GM13977 (cell line): ENCODE measurements at places on chromosomes 2 and 18.
A peak's percentile ranks its signal among the peaks of the same experiment; 100 is the strongest.

DNA sequence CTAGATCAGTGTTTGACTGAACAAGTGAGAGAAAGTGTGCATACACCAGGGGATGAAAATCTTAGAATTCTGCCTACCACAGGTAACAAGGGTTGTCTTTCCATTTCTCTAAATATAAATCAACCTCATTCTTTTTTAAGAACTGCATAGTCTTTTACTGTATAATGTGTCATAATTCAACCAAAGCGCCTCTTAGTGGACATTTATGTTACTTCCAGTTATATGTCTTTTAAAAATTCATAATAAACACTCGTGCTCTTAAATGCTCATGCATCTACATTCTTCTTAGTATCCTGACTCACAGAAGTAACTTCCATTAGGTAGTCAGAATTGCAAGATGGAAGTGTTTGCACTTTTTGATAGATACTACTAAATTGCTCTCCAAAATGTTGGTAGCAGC is 76.2 kb downstream of the CHRNA1 start:
- DNase-seq, result no peak

GRCh38 chr18:48308027-48308635 is 101.1 kb downstream of the ZBTB7C start:
- no peak for DNase-seq

GRCh38 chr2:238203973-238204683 is 633 bp upstream of the ILKAP start:
- DNase-seq, result no peak

DNA sequence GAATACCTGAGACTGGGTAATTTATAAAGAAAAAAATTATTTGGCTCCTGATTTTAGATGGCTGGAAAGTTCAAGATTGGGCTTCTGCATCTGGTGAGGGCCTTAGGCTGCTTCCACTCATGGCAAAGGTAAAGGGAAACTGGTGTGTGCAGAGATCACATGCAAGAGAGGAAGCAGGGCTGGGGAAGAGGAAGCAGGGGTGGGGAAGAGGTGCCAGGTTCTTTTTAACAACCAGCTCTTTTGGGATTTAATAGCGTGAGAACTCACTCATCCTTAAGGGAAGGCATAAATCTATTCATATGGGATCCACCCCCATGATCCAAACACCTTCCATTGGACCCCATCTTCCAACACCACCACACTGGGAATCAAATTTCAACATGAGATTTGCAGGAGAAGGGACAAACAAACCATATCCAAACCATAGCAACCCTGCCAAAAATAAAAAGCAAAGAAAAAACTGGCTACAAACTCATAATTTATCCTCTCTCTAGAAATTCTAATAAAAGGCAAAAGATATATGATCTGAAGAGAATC is 30.4 kb downstream of the PRKRA start:
- DNase-seq, result no peak

DNA sequence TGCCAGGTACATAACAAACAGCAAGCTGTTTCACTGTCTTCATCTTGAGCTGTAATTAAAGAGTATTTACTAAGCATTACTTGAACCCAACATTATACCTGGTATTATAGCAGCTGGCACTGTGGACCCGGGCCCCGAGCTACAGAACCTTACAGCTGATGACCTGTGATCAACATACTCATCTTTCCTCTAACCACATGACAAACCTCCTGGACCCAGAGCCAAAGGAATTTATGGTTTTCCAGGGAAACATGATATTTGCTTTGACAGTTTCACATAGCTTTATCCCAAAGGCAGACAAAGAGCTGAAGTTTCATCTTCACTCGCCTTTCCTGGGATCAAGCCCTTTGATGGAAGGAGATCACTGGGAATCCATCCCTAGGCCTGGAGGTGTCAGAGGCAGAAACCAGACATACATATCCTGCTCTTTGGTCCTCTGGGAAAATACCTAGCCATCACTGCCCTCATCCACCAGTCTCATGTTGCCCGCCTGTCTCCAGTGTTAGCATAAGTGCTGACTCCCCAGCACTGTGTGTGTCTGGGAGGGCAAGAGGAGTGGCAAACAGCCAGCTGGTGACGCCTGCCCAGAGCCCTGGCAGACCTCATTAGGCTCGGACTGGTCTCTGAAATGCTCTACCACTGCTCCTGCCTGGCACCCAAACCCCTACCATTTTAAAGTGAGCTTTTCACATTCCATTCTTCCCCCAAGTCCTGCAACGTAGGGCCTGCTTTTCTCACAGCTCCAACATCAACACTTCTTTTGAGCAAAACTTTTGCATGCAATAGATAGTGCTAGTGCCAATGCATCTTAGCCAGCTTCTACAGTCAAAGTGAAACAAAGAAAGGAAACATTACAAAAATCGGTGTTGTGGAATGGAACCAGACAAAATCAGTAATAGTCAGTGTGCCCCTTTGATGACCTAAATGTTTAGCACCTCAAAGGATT is 138.8 kb upstream of the CTAGE1 start:
- DNase-seq, result no peak

- DNase-seq, result no peak
Measured at GRCh38 chr2:120550893-120551446, 184.7 kb upstream of the GLI2 start.

DNA sequence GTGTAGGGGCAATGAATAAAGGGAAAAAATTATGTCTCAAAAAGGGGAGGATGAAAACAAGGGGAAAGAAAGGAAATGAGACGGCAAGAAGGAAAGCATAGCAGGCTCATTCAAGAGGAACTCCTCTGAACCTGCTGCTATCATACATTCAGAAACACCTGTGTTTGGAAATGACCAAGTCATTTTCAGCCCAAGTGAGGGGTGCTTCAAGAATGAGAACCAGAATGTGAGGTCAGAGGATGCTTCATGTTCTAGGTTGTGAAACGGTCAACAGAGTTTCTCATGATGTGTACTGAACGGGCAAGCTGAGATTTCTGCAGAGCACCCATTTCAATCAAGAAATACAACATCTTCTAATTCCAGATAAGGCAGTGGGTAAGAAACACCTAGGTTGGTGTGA is 1367.2 kb upstream of the CELF4 start:
- peak; percentile 11 for DNase-seq

DNA sequence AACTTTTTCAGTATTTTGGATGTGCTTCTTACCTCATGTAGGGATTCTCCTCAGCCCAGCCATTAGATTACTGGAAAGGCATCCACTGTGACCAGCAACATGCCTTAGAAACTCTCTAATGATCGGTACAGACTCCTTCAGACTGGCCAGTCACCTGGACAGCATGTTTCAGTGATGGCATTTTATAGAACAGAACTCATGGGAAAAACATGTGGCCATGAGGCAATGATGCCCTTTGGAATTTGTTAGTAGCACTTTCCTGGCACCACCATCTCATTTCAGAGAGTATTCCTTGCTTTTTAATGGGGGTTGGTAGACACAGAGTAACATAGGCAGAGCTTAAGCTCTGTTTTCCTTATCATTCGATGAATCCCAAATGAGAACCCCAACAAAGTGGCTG is 72.1 kb upstream of the FAM98A start:
- DNase-seq, result no peak

DNA sequence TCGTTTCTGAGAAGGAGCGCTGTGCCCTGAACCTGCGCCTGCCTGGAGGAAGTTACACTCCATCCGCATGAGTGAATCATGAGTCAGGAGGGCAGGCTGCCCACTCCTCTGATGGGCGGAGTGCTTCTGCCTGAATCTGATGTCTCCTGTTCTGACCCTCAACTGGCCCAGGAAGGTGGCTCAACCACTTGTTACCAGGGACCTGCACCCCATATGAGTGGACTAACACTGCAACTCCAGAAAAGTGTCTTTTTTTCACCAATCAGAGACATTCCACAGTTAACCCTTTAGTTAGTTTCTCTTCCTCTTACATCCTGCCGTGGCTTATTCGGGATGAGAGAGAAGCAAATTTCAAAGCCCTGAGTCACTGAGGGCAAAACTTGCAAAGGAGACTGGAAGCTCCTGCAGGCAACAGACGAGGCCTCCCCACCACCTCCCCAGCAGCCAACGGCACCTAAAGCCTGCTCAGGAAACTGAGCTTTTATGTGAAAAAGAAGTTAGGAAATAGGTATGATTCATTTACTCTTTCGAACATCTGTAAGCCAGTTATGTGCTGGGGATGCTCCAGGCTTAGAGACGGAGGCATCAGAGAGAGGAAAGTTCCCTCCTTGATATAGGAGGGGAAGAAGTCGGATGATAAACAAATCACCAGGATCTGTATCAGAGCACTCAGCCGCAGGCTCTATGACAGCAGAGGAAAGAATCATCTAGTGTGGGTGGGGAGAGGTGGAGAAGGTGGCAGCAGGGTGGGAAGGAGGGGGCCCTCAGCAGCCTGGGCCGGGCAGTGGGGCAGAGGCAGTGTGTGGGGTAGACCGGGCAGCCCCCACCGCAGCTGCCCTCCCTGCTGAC is 30.9 kb downstream of the MBP start:
- peak; percentile 59 for DNase-seq

DNA sequence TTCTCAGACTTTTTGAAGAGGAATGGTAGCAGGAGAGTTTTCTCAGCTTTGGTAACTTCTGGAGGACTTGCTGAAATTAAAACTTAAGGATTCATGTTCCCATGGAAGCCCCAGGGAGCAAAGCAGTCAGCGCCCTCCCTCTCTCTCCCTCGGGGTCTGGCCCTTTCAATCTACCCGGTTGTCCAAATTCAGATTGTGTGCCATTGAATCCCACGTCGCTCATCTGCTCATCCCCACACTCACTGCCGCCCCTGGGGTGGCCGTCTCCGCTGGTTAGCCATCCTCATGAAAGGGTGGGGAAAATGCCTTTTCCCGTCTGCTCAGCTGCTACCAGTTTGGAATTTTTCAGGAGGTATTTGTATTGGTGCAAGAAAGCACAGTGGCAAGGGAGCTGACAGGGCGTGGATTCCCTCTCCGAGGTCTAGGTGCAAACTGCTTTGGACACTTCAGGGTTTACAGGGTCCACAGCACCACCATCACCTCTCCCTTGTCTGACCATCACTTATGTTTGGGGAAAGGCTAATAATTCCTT is 27.1 kb downstream of the MCFD2 start:
- no peak for DNase-seq

DNA sequence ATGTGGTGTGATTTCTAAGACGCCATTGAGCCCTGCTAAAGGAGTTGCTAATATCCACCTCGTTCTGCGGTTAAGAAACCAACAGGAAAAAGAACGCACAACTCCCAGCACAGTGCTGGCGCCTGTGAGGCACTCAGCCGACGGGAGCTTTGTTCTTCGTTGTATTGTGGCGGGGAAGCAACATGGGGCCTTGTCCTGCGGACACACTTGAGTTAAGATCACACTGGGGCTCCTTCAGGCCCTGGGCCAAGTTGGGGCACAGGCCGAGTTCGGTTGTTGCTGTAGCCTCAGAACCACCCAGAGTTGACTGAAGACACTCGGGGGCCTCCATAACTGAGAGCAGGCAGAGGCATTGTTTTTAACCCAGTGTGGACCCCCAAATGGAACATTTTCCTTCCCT is 30.6 kb upstream of the CD8A start:
- DNase-seq, result no peak

DNA sequence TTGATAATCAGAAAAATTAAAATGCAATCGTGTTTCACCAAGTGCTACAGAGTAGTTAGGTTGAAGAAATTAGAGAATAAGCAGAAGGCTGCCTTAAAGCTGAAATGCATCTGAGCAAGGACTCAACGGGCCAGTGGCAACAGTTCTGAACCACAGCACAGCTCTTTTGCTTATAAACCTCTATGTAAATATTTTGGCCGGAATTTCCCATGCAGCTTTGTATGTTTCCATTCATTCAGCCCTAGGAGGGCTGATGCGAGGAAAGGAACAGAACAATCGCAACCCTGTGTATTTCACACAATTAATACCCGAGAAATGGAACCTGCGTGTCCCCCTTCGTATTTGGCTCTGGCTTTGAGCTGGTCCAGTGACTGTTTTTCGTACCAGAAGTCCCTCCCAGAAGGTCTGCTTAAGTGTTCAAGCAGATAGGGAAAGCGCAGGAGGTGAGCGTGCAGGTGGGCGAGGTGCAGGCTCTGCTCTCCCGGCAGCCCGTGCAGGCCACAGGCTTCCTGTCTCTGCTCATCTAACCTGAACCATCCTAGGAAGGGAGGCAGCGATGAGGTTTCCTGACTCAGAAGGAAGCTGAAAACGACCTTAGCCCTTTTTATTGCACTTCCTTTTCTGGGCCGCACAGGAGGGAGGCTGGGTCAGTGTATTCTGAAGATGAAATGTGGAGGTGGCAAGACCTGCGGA is 67.3 kb downstream of the ASB1 start:
- peak; percentile 44 for DNase-seq

DNA sequence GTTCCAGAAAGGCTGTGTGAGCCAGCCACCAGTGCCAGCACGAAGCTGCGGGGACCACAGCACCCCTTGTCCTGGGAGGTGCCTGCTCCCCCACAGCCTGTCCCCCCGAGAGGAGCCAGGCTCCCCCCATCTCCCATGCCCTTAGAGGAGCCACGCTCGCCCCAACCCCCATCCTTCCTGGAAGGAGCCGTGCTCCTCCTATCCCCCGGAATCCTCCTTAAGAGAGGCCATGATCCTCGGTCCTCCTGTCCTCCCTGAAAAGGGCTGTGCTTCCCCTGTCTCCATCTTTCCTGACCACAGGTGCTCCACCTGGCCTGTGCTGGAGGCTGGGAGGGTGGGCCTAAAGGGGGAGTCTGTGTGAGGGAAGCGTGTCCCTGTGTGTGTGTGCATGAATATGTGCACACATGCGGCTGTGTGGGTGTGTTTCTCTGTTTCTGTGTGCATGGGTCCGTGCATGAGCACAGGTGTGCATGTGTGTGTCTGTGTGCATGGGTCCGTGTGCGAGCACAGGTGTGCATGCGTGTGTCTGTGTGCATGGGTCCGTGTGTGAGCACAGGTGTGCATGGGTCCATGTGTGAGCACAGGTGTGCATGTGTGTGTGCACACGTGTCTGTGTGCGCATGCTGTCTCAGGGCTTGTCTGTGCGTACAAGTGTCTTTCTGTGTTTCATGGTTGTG is 80.3 kb downstream of the RTP5 start:
- DNase-seq, result no peak

DNA sequence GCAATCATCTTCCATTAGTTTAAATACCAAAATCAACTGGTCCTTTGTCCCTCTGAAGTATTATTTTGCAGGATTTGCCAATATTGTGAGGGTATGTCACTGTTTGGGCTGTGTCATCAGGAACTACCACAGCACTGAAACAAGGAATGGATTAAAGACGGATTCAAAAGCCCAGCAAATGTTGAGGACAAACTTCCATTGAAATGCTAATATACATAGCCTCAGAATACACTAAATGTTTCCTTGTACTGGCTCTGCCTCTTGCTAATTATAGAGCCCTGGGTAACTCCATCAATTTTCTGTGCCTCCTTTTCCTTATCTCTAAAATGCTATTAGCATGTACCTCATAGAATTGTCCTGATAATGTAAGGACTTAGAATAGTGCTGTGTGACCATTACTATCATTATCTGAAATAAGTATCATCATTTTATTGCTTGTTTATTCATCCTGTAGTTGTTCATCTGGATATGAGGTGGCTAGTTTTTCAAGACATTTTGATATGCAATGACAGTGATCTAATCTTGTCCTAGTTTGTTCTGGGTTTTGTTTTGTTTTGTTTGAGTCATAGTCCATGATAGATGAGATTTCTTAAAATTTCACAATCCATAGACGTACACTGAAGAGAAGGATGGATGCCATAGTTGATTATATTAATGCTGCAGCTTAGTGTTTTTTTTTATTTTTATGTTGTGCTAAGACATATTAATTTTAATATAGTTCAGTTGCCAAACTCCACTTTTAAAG is 333.4 kb upstream of the KCNH7 start:
- DNase-seq, result no peak
